NCI-H82 (cell line): ENCODE measurements at places on chromosomes 5 and 9.
A peak's percentile ranks its signal among the peaks of the same experiment; 100 is the strongest.

GRCh38 chr9:4706971-4707622, 27.7 kb downstream of the CDC37L1 start:
- DNase-seq: peak; percentile 16

- DNase-seq: no peak
These were observed 34.4 kb downstream of the RAD50 start for GRCh38 chr5:132591145-132591544.

DNA sequence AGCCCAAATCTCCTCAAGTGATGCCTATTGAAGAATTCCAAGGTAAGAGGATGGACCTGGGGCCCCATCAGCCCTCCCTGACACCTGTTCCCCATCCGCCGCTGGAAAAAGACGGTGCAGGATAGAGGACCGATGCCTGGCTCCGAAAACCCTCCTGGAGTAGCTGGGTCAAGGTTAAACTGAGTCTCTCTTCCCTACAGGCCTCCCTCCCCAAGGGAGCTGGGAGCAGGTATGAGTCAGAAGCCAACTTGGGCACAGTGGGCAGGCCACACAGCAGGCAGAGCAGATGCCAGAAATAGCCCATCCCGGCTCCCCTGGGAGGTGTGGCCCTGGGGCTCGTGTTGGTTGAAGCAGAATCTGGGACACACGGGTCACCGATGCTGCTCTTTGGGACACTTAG, 75.6 kb downstream of the NTNG2 start:
- no peak for DNase-seq

GRCh38 chr9:138009803-138010690, 132.5 kb downstream of the CACNA1B start:
- DNase-seq: peak; percentile 64

DNA sequence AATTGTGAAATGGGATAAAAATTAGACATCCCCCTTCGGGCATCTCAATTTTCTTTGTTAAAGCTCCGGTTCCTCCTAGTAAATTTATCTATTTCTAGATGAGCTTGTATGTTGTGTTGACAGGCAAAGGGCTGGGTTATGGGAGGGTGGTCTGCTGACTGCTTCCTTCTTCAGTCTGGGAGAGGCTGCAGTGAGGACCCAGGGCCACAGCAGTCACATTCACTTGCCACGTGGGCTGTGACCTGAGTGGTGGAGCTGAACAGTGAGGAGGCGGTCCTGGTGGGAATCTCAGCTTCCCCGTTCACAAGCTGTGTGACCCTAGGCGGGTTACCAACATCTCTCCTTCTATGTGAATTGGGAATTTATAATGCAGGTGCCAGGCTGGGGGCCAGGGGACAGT, 57.5 kb upstream of the RXRA start:
- DNase-seq: no peak

DNA sequence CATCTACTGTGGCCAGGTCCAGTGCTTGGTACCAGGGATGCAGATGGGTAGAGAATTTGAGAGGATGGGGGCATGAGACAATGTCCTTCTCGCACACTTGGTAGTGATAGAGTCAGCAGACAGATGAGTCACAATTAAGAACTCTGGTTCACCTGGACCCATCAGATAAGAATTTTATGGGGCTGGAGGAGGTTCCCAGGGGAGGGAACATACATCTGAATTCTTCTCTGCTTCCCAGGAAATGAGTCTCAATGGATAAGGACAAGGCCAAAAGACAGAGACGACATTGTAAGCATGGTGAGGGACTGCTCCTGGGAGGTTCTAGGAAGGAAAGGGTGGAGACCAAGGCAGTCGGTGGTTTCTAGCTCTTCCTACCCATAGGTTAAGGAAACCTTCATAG, 5.3 kb downstream of the SLC4A9 start:
- no peak for DNase-seq
